ENCODE measurements at places on chromosomes 13 and 19.

- DNase-seq: no peak
Observed at GRCh38 chr19:21610787-21611186, 105.4 kb downstream of the ZNF429 start.

- DNase-seq: no peak
Observed at GRCh38 chr13:101416181-101417042, at the start of gene NALCN. Gene NALCN, minus strand, starts transcription at chr13:101416508. Its CDS starts 17,382 bp downstream, at chr13:101399126.

- no peak for DNase-seq
Observed at GRCh38 chr19:15149737-15150136, 42.5 kb downstream of the SYDE1 start.

DNA sequence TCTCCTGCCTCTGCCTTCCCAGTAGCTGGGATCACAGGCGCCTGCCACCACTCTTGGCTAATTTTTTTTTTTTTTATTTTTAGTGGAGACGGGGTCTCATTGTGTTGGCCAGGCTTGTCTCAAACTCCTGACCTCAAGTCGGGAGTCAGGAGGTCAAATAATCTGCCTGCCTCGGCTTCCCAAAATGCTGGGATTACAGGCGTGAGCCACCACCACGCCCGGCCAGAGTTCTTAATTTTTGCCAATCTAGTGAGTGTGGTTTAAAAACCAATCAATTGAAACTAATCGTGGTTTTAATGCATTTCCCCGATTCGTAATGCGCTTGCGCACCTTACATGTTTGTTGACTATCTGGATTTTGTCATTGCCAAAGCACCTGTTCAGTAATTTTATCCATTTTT lies 37.0 kb downstream of the SKA3 start:
- no peak for DNase-seq

GRCh38 chr13:67726979-67727378 lies 496.8 kb upstream of the PCDH9 start:
- no peak for DNase-seq

DNA sequence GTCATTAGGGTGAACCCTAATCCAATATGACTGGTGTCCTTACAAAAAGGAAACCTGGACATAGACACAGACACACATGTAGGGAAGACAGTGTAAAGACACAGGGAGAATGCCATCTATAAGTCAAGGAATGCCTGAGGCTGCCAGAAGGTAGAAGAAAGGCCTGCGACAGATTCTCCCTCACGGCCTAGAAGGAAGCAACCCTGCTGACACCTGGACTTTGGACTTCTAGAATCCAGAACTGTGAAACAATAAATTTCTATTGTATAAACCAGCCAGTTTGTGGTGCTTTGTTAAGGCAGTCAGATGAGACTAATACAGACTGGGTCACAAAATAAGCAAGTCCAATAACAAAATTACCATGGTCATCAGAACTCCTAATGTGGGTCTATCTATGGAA lies 120.4 kb downstream of the ENOX1 start:
- no peak for DNase-seq

DNA sequence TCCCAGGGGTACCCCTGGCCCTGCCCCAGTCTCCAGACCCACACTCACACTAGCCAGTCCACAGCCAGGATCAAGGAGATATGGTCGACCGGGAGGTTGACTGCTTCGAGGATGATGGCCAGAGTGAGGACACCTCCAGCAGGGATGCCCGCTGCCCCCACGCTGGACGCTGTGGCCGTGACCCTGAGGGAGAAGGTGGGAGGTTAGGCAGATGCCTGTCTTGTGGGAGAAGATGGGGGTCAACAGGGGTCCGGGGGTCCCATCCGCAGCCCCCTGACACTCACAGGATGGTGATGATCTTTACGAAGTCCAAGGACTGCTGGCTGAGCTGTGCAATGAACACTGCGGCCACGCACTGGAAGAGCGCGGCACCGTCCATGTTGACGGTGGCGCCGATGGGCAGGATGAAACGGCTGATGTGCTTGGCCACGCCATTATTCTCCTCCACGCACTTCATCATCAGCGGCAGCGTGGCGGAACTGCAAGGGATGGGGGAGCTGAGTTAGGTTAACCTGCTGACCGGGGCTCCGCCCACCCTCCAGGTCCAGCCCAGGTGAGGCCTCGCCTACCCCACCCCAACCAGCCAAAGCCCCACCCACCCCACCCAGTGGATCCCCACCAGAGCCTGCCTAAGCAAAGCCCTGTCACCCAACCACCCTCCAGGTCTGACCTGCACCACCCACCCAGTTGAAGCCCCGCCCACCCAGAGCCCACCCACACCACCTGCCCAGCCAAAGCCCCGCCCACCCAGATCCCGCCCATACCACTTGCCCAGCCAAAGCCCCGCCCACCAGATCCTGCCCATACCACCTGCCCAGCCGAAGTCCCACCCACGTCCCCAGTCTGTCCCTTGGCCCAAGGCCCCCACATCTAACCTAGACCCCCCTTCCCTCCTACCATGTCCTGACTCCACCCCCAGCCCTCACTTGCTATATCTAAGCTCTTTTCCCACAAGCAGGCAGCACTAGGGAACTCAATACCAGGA lies 11.2 kb downstream of the SLC1A5 start:
- DNase-seq: no peak

DNA sequence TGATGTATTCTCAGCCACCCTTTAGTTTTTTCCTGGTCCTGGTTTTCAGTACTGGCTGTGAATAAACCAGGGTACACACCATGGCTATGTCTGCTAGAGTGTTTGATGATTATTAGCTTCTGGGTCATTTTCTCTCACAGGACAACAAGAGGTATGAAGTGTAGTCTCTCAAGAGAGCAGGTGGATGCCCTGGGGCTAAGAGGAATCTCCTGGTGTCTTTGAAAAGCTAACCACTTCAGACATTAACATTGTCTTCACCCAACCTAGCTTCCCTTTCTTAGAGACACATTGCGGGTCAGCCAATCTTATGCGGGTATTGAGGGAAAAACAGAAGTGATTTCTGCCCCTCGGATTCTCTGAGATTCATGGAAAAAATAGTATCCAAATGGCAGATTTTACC lies 1.6 kb downstream of the ZNF730 start:
- no peak for DNase-seq

DNA sequence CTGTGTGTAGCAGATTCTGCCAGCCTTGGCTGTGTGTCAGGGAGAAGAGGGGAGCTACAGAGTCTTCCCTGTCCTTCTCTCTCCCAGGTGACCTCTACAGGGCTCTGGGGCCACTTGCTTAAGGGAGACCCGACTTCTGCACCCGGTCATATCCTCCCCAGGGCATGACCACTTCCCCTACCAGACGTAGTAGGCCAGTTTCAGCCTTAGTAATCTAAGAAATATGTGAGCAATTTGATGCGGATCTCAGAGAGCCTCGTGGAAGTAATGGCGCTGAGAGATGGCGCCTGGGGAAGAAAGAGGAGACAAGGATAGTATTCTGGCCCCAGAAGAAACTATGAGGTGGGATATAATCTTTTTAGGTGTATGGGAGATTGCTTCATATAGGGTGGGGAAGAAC lies 41.9 kb downstream of the NFIX start:
- no peak for DNase-seq

DNA sequence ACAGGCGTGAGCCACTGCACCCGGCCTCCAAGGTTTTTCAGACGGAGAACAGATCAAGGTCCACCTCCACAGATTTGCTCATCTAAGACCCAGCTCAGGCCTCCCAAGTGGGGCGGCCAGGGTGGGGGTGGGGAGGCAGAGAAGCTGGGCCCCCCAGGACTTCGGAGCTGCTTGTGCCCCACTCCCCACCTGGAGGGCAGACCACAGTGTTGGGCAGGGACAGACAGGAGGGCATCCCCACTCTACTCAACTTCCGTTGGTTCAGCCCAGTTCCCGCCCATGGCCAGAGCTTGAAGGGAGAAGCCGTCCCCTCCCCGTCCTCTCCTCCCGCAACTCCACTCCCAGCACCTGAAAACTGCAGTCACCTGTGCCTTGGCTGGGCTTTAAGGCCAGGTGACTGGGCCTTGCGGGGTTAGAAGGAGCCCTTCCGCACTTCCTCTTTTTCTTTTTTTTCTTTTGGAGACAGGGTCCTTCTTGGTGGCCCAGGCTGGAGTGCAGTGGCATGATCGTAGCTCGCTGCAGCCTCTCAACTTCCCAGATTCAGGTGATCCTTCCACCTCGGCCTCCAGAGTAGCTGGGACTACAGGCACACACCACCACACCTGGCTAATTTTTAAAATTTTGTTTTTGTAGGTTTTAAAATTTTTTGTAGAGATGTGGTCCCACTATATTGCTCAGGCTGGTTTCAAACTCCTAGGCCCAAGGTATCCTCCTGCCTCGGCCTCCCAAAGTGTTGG lies 734 bp upstream of the LRRC8E start:
- no peak for DNase-seq

DNA sequence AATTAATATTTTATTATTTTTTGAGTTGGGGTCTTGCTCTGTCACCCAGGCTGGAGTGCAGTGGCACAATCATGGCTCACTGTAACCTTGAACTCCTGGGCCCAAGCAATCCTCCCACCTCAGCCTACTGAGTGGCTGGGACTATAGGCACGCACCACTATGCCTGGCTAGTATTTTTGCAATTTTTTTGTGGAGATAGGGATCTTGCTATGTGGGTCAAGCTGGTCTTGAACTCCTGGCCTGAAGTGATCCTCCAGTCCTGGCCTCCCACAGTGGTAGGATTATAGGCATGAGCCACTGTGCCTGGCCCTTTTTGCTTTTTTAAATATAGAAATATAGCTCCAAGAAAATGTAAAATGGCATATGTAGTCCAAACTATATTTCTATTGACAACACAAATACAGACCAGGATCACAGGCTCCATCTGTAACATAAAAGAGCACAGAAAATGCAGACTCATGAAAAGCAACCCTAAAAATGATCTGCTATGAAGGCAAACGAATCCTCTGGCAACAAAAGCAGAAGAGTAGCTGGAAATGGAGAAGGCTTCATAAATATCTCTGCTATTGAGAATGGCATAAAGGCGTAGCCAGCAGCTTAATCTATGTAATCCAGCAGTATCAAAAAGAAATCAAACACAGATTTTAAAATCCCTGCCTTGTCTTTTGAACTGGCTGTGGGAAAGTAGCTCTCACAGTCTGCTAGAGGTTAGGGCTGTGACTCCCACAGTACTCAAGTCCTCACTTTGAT lies 200.6 kb downstream of the LHFPL6 start:
- no peak for DNase-seq

DNA sequence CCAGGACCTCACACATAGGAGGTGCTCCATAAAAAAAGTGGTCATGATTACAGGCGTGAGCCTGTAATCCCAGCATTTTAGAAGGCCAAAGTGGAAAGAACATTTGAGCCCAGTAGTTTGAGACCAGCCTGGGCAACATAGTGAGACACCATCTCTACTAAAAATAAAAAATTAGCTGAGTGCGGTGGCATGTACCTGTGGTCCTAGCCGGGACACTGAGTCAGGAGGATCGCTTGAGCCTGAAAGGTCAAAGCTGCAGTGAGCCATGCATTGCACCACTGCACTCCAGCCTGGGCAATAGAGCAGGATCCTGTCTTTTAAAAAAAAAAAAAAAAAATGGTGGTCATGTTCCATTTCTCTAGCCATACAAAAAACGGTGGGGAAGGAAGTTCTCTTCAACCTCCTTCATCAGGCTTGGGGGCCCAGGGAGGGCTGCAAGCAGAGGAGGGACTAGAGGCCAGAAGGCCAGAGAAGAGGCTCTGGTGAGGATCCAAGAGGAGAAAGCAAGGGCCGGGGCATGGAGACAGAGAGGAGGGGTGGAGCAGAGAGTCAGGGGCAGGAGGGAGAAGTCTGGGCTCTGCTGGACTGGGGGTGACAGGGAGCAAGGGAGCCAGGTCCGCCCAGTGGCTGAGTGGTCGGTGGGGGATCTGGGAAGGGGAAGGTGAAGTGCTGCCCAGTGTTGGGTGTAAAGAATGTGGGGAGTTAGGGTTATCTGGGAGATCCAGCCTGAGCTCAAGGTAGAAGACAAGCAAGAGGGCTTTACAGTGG lies 8.9 kb downstream of the KASH5 start:
- DNase-seq: no peak

DNA sequence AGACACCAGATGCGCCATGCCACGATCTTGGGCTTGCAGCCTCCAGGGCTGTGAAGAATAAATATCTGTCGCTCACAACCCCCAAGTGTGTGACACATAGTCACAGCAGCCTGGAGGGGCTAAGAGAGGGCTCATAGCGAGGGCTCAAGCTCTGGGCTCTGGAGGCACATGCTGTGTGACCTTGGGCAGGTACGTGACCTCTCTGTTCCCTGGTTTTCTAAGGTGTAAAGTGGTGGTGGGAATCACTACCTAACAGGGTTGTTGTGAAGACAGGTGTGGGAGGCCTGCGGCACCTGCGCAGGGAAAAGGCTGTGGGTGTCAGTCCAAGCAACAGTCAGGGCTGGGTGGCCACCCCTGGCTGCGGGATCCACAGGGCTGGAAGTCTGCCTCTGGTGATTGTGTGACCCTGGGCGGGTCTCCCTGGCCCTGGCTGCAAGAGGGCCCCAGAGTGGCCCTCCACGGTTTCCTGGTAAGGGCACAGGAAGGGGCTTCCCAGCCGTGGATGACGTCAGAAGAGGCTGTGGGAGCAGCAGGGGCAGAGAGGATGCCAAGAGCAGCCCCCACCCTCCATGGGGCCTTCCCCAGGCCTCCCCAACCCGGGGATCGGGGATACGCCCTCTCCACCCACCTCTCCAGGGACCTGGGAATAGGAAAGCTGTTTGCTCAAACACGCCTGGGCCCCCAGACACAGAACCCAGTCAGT lies 218.8 kb upstream of the SGCG start:
- no peak for DNase-seq

- DNase-seq: no peak
Observed at GRCh38 chr13:44759384-44760360, 183.5 kb upstream of the TSC22D1 start.

- no peak for DNase-seq
Observed at GRCh38 chr13:41427666-41428065, 29.7 kb upstream of the RGCC start.

DNA sequence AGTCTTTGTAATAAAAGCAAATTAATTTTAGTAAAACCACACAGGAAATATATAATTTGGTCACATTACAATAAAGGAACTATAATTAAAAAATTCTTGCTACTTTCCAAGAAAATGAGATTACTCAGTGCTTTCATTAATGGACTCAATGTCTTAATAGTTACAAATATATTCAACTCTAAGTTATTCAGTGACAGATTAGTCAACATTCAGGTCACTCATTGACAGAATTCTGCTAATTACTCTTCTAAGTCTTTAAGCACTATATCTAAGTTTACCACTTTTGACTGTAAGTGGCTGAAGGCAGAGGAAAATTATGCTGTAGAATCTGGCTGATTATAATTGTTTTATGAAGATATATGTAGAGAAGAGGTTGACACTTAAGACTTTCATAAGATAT lies 1365.0 kb downstream of the EFNB2 start:
- no peak for DNase-seq

- DNase-seq: no peak
Observed at GRCh38 chr13:83449668-83450395, 432.4 kb downstream of the SLITRK1 start.

GRCh38 chr13:95564091-95564490 lies 11.6 kb downstream of the CLDN10 start:
- no peak for DNase-seq

DNA sequence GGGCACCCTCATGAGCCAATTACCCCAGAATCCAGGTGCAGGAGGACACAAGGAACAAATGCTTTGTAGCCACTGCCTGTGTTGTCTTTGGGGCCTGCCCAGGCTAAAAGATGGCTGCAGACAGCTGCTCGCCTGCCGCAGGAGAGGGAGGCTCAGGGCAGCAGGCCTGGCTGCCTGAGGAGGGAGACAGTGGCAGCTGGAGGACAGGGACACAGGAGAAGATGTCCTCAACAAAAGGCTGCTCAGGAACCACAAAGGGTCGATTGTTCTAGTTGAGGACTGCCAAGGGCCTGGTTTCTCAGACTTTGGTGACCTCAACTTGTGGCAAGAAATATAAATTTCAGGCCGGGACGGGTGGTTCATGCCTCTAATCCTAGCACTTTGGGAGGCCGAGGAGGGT lies 7.6 kb downstream of the SIRT2 start:
- DNase-seq: no peak
